Smooth muscle cell of the brain vasculature (primary cell): ENCODE measurements at places on chromosomes 6 and 20.

DNA sequence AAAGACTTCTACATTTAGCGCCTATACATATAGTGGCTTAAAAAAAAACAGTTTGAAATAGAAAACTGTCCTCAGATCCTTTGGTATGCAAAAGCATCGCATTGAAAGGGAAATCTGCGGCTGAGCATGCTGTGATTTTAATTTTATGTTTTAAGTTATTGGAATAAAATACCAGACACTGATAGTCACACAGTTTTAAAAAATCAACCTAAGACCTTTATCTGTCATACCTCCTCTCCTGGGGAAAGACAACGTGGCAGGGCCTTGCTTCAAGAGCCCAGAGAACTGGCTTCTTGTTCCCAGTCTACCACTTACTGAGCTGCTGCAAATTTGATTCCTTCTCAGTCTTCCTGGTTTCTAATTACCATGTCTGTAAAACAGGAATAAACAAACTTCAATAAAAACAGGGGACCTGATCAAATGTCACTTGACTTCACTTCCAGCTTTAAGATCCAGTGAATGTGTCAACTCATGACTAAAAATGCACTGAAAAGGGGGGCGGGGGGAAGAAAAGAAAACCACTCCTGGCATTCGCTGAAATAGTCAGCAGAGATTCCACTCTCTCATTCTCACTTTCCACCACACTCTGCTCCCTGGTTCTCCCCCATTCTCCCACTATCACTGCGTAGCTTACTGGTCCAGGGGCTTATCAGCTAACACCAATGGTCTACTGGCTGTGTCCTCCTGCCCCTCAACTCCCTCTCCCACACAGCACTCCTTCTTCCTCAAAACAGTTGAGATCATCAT is 494.7 kb upstream of the MARCKS start:
- DNase-seq, result no peak

GRCh38 chr6:154457046-154457713 is 53.3 kb downstream of the CNKSR3 start:
- DNase-seq, result no peak

- DNase-seq, result no peak
Measured at GRCh38 chr6:139337830-139338229, 36.6 kb downstream of the CITED2 start.

- no peak for DNase-seq
Measured at GRCh38 chr20:16803965-16804792, 56.0 kb downstream of the OTOR start.

- DNase-seq, result no peak
Measured at GRCh38 chr6:158660333-158660754, 10.5 kb downstream of the SYTL3 start.

DNA sequence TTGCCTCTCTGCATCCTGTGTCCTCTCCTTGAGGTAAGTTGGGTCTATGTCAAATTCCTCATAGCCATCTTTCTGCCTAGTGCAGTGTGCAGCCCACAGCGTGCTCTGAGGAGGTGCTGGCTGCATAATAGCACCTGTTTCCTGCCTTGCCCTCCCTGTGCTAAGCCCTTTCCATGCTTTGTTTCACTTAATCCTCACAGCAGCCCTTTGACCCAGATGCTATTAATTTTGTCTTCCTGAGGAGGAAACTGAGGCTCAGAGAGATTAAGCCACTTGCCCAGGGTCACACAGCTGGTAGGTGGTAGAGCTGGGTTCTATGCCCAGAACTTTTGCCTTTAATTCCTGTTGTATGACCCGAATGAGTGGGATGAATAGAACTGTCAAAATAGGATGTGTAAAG is 13.5 kb downstream of the FAM83D start:
- no peak for DNase-seq

- DNase-seq, result no peak
Measured at GRCh38 chr6:53916804-53917463, 122.1 kb downstream of the LRRC1 start.

DNA sequence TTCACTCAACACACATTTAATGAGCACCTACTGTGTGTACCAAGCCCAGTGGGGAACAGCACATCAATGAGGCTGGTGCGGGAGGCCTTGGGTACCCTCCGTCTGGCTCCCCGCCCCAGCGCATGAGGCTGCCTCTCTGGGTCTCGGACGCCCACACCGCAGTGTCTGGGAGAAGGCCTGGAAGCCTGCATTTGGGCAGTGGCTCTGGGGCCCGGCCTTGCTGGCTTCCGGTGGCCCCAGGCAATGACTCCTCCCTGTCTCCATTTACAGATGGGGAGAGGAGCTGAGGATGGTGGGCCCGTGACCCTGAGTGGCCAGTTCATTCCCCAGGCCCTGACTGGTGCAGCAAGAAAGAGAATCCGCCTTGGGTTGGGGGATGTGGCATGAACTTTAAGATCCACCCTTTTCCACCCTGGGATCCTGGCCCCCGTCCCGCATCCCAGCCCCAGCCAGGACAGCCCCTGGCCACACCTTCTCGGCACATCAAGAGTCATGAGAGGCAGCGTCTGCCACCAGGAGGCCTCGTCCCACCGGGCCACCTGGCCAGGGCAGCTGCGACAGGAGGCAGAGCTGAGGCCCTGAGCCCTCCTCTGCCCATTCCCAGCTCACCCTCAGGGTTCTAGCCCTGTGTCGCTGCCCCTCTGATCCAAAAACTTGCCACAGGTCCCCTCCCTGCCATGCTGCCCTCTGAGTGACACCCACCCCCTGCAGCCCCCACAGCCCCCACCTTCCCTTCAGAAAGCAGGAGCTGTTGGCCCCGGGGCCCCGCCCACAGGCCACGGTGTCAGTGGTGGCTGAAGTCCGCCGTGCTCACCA is 17.5 kb upstream of the MRGBP start:
- no peak for DNase-seq

GRCh38 chr6:12592634-12593033 is 123.9 kb upstream of the PHACTR1 start:
- no peak for DNase-seq

- no peak for DNase-seq
Measured at GRCh38 chr6:157087974-157088373, 235.3 kb downstream of the TMEM242 start.

DNA sequence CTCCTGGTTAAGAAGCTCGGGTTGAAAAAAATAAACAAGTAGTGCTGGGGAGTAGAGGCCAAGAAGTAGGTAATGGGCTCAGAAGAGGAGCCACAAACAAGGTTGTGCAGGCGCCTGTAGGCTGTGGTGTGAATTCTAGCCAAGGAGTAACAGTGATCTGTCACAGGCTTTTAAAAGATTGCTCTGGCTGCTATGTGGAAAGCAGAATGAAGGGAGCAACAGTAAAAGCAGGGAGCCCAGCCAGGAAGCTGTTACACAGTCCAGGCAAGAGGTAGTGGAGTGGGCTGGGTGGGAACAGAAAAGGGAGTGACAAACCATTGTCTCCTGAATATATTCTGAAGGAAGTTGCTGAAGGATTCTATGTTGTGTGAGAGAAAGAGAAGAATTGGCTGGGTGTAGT is 2.0 kb downstream of the HFE start:
- no peak for DNase-seq

- no peak for DNase-seq
Measured at GRCh38 chr6:159513074-159513720, 179.8 kb downstream of the SOD2 start.

DNA sequence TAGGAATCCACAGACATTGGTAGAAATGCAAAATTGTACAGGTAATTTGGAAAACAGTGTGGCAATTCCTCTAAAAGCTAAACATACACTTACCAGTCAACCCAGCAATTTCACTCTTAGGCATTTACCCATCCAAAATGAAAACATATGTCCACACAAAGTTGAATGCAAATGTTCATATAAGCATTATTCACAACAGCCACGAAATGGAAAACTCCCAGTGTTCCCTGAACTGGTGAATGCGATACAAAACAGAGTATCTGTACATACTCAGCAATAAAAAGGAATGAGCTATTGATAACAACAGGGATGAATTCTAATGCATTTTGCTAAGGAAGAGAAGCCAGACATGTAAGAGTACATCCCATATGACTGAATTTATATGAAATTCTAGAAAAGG is 32.4 kb upstream of the RAB22A start:
- DNase-seq, result no peak

GRCh38 chr6:17098538-17098937 is 3.3 kb upstream of the STMND1 start:
- no peak for DNase-seq

DNA sequence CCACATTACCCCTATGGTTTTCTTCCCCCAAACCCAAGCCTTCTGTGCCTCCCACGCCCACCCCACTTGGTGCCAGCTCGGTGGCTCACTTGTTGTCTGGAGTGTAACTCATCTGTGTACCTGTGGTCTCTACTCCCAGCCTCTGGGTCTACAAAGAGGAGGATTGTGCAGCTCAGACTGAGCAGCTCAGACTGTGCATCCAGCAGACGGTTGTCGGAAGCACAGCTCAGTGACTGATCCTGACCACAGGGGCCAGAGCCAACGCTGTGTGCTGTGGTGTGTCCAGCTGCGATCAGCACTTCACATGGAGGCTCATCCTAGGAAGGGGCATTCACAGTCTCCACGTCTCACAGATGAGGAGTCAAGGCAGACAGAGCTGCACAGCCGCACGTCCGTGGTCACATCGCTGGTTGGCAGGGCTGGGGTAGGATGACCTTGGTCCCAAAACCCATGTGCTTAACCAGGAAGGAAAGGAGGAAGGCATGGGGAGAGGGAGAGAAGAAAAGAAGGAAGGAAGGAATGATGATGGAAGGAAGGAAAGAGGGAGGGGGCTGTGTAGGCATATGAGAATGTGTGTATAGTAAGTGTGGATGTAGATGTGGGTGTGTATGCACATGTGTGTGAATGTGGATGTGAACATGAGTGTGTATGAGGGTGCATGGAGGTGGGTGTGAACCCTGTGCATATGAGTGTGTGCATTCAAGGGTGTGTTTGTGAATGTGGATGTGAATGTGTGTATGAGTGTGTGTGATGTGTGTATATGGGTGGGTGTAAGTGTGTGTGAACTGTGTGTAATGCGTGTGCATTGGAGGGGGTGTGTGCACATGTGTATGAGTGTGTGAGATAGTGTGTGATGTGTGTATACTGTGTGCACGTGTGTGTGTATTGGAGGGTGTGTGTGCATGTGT is 28.2 kb upstream of the STX16 start:
- DNase-seq, result peak; percentile 17

GRCh38 chr6:49766762-49767161 is 20.3 kb downstream of the PGK2 start:
- DNase-seq, result no peak

DNA sequence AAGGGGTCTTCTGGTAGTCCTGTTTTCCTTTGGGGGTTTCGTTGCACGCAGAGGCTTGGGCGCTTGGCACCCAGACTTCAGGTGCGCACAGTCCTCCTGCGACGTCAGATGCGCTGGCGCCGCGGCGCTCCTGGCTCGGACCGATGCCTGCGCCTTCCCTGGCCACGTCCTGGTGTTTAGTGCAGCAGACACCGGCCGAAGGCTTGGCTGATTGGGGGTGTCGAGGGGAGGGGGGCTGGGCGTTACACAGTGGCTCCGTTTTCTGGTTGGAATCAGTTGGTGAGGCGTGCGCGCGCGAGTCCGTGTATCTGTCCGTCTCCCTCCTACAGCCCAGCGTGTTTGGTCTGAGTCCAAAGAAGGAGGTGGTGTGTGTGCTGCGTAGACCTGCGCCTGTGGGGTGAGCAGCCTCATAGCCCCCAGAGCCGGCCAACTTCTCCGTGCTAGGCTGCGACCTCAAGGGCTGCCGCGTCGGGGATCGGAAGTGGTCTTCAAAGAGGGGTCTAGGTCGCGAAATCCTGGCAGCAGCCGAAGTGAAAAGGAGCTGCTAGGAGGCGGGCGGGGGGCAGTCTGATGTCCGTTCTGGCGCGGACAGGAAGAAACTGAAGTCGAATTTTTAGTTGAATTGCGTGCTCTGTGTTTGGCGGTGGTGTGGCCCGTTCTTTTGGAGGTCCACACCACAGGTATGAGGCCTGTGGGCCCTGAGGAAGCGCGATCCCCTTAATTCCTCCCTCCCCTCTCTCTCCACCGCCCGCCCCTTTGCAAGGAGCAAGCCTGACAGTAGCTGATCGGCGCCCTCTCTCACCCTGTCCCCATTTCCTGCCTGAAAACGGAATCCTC is 1.5 kb downstream of the SYNDIG1 start:
- no peak for DNase-seq

GRCh38 chr6:52558266-52559000 is 18.4 kb downstream of the TRAM2 start:
- no peak for DNase-seq

GRCh38 chr6:137673603-137674002 is 179.4 kb upstream of the OLIG3 start:
- no peak for DNase-seq

- no peak for DNase-seq
Measured at GRCh38 chr6:84330325-84330724, 102.9 kb upstream of the CEP162 start.

DNA sequence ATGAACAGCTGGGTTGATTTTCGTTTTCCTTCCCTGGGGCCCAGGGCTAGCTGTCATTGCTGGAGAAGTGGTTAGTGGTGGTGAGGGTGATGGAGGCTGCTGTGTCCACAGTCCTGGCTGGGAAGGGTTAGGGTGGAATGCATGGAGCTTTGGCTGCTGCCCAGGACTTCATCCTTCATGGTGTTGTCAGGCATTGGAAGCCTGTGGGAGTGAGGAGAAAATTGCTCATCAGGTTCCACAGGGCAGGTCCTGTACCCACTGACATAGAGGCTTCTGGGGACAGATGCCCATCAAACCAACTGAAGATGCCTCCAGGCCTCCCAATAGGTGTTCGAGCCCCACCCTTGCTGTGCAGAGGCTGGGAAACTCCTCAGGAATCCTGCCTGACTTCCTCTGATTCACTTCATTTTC is 262.4 kb upstream of the SUPT3H start:
- DNase-seq, result no peak

DNA sequence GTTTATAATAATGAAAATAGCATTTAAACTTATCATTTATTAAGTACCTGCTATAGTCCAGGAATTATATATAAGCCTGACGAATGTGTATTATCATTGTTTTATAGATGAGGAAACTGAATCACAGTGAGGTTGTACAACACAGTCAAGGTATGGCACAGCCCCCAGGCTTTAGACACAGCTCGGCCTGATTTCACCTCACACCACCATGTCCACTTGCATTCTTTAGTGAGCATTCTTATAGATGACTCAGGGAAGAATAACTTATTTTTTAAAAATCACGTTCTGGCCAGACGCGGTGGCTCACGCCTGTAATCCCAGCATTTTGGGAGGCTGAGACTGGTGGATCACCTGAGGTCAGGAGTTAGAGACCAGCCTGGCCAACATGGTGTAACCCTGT is 289.0 kb downstream of the SYNE1 start:
- no peak for DNase-seq

DNA sequence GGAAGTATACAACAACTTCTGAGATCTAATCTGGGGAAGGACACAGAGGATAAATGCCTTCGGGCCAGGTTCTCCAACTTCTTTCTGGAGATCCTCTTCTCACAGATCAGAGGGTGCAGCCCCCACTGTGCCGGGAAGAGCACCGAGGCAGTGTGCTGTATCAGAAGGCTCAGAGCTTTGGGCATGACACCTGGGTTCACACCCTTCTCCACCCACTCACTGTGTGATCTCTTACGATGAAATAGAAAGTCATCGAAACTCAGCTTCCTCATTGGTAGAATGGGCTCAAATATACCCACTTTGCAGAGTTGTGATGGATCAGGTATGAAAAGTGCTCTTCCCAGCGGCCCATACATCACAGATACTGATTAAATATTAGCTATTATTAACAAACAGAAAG is 347.5 kb upstream of the SOX4 start:
- DNase-seq, result no peak

- DNase-seq, result no peak
Measured at GRCh38 chr6:80543598-80544222, 437.2 kb downstream of the BCKDHB start.

GRCh38 chr6:135935941-135936601 is 84.6 kb downstream of the PDE7B start:
- no peak for DNase-seq

GRCh38 chr6:79557673-79558467 is 20.6 kb upstream of the LCA5 start:
- DNase-seq, result no peak
